ENCODE measurements at places on chromosomes 3 and 15.

- no peak for DNase-seq
Observed at GRCh38 chr15:86735247-86736040, 655.8 kb downstream of the AGBL1 start.

- DNase-seq = no peak
Observed at GRCh38 chr3:139778682-139779233, 101.0 kb upstream of the NMNAT3 start.

- DNase-seq = no peak
Observed at GRCh38 chr3:171187706-171188290, 161.3 kb upstream of the SLC2A2 start.

DNA sequence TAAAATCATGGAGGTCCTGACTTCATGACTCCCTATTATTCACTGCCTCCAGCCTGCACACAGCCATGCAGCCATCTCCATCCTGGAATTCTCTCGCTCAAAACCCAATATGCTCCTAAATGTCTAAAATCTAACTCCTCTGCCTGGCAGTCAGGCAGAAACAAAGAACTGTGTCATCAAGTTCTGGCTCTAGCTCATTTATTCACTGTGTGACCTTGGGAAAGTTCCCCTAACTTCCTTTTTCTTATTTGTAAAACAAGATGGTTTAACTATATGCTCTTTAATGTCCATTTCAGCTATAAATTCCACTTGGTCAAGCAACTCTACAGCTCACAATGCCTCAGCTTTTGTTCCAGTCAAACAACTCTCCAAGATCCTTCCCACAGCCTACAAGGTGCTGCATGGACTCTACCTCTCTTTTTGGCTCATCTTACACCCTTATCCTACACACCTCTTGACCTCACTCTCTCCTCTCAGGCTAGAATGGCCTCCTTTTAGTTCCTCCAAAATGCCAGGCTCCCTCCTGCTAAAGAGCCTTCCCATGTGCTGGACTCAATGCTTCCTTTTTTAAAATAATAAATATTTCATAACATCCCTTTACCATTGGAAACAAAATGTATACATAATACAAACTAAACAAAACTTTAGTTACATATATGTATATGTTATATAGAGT is 16.4 kb downstream of the PIK3CB start:
- DNase-seq = no peak

GRCh38 chr3:64140651-64141050 is 84.6 kb downstream of the PRICKLE2 start:
- DNase-seq = no peak

GRCh38 chr3:80259736-80260135 is 491.9 kb upstream of the ROBO1 start:
- DNase-seq = no peak

GRCh38 chr3:113219605-113220300 is 8.4 kb downstream of the BOC start:
- DNase-seq = no peak

DNA sequence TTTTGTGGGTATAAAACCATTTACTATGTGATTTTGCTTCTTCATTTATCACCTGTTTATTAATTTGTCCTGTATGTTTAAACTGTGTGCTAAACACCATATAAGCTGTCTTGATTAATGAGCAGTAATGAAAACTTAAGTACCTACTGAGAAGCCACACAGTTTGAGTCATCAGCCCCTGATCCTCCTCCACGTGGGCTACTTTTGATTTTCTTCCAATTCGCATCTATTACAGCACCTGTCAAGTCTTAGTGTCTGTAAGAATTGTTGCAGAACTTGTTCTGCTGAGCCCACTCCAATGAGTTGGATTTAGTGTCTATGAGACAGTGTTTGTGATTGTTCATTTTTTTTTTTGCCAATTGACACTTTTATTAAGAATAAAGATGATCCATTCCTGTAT is 16.8 kb downstream of the EPHA6 start:
- DNase-seq = no peak

DNA sequence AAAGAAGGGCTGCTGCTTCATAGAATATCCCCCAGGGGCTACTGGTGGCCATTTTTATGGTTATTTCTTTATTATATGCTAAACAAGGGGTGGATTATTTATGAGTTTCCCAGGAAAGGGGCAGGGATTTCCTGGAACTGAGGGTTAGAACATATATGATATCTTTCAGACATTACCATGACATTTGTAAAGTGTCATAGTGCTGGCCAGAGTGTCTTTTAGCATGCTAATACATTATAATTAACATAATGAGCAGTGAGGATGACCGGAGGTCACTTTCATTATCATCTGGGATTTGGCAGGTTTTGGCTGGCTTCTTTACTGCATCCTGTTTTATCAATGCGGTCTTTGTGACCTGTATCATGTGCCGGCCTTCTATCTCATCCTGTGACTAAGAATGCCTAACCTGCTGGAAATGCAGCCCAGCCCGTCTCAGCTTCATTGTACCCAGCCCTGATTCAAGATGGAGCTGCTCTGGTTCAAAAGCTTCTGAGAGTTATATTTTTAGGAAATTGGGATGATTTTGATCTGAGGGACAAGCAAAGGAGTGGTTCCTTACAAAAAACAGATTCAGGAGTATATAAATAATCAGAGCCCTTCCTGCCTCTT is 9.1 kb upstream of the ZBTB20 start:
- DNase-seq = no peak

DNA sequence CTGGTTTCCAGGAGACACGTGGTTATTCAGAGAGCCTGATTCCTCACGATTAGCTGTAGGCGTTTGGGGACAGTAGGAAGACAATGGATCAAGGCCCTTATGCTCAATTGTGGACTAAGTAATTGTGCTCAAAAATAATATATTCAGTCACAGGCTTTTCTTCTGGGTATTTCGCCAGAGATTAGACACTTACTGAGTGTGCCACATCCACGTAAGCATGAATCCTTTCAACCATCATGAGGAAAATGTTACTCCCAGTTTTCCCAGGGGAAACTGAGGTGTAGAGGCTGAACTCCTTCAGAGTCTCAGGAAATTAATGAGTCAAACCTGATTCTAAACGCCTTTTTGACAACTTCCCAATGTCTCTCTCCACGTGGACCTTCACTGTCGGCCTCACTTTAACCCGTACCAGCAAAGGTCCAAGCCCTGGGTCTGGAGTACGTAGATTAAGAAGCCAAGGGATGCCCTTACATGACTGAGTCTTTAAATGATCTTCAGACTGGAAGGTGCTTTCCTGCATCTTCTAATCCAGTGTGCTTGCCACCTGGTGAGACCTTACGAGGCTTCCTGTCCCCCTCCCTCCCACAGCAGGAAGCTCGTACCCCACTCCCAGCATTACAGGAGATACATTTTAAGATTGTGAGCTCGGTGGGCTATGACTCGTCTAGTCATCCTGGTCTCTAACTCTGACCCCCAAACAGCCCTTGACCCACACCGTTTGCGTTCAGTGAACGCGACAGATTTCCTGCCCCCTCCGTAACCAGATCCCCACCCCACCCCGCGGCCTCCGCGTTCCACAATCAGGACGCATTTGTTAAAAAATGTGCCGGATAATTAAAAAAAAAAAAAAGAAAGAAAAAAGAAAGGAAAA is 1.7 kb downstream of the PKM start:
- DNase-seq = peak; percentile 28

- DNase-seq = no peak
Observed at GRCh38 chr3:158794206-158794605, 7.6 kb upstream of the MFSD1 start.

GRCh38 chr15:81908111-81908510 is 137.7 kb downstream of the MEX3B start:
- no peak for DNase-seq

DNA sequence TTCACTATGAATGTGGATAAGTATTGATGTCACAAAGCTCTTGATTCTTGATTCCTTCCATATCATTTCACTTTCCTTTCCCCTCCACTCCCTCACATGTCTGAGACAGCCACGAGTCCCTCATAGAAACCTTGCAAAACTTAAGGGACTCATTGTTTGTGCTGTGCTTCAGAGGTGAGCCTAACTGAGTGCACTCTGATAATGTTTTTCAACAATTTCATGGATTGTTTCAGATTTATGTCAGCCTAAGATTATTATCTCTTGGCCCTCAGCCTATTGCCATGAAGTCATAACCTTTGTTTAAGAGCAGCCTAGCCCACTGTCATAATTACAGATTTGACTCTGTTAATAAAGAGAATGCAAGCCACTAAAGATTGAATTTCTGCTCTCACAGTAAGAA is 363.6 kb downstream of the MECOM start:
- no peak for DNase-seq

DNA sequence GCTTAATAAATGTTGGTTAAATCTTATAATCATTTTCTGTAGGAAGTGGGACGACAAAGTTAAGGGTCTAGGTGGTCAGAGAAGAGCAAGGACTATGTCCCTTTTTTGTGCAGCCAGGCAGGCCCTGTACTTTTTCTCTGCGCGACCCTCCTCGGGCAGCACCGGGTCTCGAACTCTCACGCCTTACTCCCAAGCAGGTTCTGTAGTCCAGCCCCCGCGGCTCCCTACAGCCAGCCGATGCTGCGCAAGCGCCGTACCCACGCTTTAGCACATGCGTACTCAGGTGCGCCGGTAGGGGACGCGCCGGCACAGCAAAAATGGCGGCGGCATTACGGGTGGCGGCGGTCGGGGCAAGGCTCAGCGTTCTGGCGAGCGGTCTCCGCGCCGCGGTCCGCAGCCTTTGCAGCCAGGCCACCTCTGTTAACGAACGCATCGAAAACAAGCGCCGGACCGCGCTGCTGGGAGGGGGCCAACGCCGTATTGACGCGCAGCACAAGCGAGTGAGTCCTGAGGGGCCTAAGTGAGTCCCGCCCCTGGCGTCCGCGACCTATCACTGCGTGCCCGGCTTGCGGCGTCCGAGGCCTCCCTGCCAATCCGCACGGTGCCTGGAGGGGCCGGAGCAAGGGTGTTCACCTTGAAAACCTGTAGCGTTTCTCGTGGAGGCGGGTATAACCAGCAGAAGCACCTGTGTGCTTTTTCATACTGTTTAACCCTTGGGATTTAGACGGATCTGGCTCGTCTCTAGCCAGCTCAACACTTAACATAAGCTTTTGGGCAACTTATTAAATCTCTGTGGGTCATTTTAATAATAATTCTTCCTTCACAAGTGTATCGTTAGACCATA is at the start of gene PCCB:
TSS of gene PCCB (plus strand) at position 282 of the 844 bp plus-strand sequence. CDS start at position 318, 36 bp downstream.
- peak; percentile 90 for DNase-seq

GRCh38 chr3:188243124-188243795 is 89.3 kb downstream of the LPP start:
- no peak for DNase-seq

DNA sequence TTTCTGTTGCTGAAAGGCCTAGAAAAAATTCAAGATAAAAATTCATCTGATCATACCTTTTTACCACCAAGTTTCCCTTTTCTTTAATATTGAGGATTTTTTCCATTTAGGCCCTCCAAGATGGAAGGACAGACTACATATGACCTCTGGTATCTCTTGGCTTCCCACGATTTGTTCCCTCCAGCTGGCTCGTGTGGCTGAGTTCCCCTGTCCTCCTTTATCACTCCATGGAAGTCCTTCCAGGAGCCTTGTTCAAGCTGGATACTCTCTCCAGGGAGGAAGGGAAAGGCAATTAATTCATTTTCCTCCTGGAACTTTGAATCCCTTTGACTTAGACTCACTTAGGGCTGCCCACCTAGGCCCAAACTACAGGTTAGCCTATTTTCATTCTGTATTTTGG is 110.6 kb downstream of the CFAP44 start:
- DNase-seq = no peak

- DNase-seq = peak; percentile 17
Observed at GRCh38 chr3:187066228-187066995, 72.9 kb downstream of the RPL39L start.

DNA sequence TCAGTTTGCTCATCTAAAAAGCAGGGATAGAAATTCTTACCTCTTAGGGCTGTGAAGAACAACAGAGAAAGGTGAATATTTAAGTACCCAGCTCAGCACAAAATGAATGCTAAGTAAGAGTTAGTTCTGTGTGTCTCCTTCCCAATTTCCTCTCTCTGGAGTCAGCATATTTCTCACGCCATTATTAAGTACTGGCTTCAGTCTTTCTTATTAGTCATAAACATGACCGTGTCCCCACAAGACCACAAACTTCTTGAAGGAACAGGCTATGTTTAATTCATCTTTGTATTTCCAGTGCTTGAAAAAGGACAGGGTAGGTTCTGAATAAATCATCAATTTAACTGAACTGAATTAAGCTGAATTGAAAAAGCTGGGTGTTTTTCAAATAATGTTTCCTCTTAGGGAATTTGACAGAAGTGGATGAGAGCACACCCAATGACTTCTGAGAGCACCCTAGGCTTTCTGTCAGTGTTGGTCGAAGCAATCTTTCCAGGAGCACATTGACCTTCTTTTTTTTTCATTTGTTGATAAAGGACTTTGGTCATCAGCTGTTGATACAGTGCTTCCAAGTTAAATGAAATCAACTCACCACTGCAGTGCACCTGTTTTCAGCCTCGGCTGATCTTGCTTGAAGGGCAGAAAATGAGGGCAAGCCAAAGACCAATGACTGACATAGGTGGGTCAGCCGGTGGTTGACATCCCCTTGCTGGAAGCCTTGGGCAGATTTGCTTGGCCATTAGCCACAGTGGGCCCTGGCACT is 324.6 kb downstream of the MFSD1 start:
- DNase-seq = no peak

Measured in effector CD4-positive, alpha-beta T cell (primary cell).